ENCODE measurements at places on chromosomes 11 and 22.

- no peak for DNase-seq
These were observed 78.7 kb downstream of the PHF21B start for GRCh38 chr22:44931077-44931540.

- DNase-seq, result peak; percentile 6
These were observed at the start of gene SCUBE1 for GRCh38 chr22:43343262-43343669. Gene SCUBE1, minus strand, starts transcription at chr22:43343372. Its CDS starts 111 bp downstream, at chr22:43343261.

DNA sequence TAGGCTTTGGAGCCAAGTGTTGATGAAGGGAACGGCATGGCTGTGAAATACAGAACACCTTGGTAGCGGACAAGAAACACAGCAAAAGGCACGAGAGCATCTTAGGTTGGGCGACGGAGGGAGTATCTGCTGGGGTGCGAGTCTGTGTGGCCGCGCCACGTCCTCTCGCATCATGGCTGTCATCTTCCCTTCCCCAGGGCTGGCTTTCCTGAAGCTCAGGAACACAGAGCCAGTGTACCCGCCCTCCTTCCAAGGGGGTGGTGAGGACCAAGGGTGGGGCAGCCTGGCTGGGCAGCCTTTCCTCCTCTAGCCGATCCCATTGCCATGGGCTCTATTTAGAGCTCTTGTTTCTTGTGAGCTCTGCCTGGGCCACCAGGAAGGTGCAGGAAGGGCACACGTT is 154.4 kb downstream of the FEZ1 start:
- DNase-seq, result no peak

DNA sequence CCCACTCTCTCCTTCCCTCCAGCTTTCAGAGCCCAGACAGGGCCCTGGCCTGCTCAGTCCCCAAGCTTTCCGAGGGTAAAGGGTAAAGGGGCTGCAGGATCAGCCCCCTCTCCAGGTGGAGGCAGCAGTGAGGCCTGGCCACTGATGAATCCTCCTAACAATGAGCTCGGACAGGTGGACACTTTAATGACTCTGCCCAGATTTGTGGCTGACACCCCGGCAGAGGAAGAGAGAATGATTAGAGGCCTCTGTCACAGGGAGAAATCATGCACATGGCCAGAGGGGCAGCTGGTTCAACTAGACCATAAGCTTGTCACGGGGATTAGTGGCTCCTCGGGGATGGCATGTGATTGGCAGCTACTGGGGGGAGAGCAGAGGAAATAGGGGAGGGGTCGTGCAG is 587.5 kb upstream of the B3GAT1 start:
- DNase-seq, result no peak

GRCh38 chr11:4543561-4543960 is 1.4 kb upstream of the OR52M1 start:
- no peak for DNase-seq

DNA sequence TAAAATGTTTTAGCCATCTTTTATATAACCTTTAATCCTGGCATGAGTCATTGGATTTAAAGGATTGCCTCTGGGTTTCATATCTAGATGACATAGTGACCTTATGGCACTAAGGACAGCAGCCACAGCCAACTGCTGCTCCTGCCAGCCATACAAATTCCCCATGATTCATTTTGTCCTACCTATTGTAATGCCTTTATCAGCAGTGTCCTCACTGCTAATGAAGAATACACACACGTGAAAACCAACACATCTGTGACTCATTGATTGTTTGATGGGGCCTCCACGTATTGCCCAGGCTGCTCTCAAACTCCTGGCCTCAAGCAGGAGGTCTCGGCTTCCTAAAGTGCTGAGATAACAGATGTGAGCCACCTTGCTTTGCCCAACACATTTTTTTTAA is 1.8 kb downstream of the LDHAL6A start:
- DNase-seq, result no peak

DNA sequence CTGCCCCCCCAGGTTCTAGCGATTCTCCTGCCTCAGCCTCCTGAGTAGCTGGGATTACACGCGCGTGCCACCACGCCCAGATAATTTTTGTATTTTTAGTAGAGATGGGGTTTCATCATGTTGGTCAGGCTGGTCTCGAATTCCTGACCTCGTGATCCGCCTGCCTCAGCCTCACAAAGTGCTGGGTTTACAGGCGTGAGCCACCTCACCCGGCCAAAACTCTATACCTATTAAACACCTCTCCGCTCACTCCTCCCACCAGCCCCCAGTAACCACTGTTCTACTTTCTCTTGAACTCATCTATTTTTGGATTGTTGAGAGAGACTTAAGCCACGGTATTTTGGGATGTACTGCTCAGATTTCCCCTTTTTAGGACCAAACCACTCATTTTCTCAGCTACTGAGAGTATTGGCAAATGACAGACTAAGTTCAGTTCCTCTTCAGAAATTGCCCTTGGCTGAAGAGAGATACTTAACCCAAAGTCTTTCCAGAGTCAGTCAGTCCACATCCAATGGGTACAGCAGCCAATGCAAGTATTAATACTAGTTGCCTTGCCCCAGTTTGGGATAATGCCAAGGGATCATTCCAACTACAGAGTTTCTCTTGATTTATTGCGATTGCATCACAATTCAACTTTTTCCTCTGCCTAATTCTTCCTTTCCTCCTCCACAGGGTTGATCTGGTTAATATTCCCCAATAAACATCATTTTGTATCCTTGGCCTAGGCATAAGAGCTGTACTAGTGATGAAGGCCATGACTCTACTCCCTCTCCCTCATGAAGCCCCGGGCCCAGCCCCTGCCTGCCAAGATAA is 36.8 kb upstream of the CSTF3 start:
- DNase-seq, result no peak

GRCh38 chr22:45648301-45649117 is 23.1 kb upstream of the ATXN10 start:
- DNase-seq, result no peak

- no peak for DNase-seq
These were observed 193.6 kb upstream of the CARD18 start for GRCh38 chr11:105333153-105333552.

GRCh38 chr11:81725701-81726100 is 1008.0 kb downstream of the FAM181B start:
- DNase-seq, result no peak

DNA sequence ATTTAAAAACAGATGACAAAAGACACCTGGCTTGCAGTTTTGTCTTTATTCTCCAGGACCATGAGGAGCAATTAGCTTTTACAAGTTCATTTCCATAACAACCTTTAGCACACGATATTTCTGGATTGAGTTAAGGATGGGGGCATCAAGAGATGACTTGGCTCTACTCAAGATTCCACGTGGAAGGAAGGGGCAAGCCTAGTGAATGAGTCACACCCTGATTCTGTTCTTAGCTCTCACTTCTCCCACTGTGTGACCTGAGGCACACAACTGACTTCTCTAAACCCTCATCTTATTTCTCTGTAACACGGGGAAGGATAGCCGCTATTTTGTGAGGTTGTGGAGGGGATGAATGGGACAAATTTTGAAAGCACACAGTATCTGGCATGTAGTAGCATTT is 185.5 kb downstream of the KIRREL3 start:
- no peak for DNase-seq

DNA sequence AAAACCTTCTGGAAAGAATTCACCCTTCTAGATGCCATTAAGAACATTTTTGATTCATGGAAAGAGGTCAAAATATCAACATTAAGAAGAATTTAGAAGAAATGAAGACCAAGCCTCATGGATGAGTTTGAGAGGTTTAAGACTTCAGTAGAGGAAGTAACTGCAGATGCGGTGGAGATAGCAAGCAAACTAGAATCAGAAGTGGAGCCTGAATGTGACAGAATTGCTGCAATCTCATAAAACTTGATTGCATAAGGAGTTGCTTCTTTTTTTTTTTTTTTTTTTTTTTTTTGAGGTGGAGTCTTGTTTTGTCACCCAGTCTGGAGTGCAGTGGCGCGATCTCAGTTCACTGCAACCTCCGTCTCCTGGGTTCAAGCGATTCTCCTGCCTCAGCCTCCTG is 51.6 kb downstream of the MS4A13 start:
- DNase-seq, result no peak

DNA sequence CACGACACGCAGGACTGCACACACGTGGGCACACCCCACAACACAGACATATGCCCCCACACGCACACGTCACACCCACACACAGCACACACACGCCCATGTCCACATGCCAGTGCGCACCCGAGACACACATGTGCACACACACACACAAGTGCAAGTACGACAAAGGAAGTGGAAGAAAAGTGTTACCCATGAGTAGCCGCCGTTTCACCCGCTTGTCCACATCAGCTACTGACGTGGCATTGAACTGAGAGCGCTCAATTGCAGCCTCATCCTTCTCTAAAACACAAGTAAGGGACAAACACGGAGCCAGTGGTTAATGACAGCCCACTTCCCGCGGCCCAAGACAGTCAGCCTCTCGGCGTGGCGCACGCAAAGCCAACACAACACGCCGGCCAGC is 68.4 kb upstream of the TTLL12 start:
- DNase-seq, result no peak

GRCh38 chr11:11057472-11057854 is 199.6 kb upstream of the ZBED5 start:
- no peak for DNase-seq

DNA sequence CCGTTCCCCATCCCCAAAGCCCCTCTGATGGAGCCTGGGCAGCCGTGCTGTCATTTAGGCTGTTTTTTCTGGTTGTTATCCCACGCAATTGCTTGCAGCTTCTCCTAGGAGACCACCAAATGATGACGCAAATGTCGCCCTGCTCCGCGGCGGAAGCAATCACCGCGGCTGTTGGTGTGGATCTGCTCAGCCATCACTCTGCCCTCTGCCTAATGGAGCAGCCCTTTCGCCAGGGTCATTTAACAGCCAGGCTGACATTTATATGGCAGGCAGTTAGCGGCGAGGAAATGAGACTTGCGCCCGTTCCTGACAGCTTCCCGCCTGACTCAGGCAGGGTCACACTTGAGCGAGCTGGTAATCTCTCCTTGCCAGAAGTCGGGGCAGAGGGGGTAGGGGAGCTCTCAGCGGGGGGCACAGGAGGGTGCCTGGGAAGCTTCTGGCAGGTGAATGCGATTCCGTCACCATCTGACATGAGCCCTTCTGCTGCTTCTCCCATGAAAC is 97.9 kb upstream of the RTL6 start:
- DNase-seq, result peak; percentile 60

- no peak for DNase-seq
These were observed 4.9 kb downstream of the KCNQ1 start for GRCh38 chr11:2449548-2450320.

DNA sequence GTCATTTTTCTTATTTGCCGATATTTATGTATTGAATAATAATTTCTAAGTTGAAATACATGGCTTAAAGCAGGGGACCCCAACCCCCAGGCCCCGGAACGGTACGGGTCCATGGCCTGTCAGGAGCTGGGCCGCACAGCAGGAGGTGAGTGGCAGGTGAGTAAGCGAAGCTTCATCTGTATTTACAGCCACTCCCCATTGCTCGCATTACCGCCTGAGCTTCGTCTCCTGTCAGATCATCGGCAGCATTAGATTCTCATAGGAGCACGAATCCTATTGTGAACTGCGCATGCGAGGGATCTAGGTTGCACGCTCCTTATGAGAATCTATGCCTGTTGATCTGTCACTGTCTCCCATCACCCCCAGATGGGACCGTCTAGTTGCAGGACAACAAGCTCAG is 4.5 kb downstream of the ZMAT5 start:
- peak; percentile 43 for DNase-seq

GRCh38 chr11:121807051-121807450 is 309.0 kb downstream of the BLID start:
- DNase-seq, result no peak

DNA sequence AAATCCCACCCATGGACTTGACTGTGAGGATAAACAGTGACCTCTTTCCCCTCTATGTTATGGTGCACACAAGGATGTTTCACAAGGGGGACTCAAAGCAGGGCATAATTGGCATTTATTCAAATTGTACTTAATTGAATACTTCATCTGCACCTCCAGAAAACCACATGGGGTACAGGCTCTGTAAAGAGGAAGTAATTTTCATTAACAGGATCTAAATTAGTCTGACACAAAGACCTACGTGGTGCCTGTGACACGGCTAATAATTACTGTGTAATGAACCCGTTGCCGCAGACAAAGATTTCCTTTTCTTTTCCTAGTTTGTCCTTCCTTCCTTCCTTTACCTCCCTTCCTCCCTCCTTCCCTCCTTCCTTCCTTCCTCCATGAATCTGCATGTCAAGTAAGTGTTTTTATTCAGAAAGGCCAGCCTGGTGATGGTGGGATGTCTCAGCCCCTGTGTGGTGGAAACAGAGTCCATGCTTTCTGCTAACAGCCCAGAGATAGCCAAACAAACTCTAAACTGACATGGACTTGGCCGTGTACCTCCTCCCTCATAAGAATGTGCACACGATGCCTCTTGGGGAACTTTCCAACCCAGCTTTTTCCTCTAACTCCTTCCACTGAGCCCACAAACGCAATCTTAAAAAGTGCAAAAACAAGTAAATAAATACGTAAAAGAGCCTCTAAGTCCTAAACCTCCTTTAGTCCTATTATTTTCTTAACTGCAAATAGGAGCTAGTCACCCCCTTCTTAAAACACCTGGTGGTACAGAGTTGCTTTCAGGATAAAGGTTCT is 118.8 kb downstream of the INSC start:
- no peak for DNase-seq

- no peak for DNase-seq
These were observed 6.0 kb downstream of the RPL3 start for GRCh38 chr22:39313258-39314001.

- no peak for DNase-seq
These were observed 32.5 kb upstream of the SLC35C1 start for GRCh38 chr11:45772449-45772774.

DNA sequence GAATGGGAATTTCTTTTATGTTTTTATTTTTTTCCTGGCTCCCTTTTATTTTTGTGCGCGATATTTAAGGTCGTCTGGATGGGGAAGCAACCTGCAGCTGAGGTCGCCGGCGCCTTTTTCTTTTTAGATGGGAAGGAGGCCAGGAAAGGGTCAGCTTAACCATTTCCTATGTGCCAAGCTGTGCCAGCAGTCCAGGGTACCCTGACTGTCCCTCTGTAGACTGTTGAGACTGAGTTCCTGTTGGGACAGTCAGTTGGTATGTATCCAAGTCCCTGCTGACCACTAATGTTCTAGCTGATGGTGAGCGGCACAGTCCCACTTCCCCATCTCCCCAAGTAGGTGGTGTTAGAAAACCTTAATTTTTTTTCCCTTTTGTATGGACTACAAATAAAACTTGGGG is 10.5 kb downstream of the RBM14 start:
- DNase-seq, result no peak

DNA sequence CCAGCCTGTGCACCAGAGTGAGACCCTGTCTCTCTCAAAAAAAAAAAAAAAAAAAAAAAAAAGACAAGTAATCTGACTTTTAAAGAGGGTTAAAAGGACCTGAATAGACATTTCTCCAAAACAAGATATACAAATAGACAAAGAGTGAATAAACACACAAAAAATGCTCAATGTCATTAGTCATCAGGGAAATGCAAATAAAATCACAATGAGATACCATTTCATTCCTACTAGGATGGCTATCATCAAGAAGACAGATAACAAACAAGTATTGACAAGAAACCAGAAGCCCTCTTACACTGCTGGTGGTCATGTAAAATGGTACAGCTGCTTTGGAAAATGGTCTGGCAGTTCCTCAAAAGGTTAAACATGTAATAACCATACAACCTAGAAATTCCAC is 4.1 kb downstream of the RIC3 start:
- no peak for DNase-seq
